ENCODE measurements at places on chromosomes 5 and 9.

GRCh38 chr5:35644543-35644942, 26.9 kb downstream of the SPEF2 start:
- DNase-seq = no peak

GRCh38 chr9:137685035-137685740, 66.4 kb downstream of the EHMT1 start:
- DNase-seq = no peak

DNA sequence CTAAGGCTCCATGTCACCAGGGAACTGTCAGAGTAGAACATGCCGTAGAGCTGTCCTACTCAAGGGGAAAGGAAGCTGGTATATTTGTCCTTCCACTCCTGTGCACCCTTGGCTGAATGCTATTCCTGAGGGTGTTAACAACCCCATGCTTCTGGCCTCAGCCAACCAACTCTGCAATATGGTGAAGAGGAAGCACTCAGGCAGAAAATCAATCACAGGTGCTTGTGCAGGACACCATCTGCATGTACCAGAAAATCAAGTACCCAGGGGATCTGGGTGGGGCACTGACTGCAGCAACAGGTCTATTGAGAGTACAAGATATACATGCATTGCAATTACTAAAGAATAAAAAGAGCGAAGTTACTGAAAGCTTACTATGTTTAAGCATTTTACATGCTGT, 51.4 kb upstream of the NEK6 start:
- no peak for DNase-seq

GRCh38 chr5:7425830-7426229, 29.9 kb downstream of the ADCY2 start:
- no peak for DNase-seq

DNA sequence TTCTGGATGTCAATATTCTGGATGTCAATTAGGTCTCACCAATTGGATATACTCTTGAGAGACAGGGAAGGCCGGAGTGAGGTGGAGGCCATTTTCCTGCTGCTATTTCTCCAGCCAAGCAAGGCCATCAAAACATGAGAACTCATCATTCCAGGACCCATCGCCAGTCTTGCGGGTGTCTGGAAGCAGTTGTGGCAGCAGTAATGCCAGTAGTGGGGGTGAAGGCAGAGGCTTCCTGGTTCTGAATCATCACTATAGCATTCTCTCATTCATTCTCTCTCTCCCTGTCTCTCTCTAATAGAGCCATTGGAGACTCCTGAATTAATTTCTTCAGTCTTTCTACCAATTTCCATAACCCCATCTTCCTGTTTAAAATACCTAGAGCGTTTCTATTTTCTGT, 71.8 kb downstream of the EGFLAM start:
- no peak for DNase-seq

- DNase-seq = no peak
These were observed 260.7 kb upstream of the KCNN2 start for GRCh38 chr5:114101153-114101552.

GRCh38 chr5:80119372-80119771, 84.2 kb downstream of the THBS4 start:
- no peak for DNase-seq
